LNCaP clone FGC (cell line): ENCODE measurements at places on chromosomes 1 and 21.
A peak's percentile ranks its signal among the peaks of the same experiment; 100 is the strongest.

DNA sequence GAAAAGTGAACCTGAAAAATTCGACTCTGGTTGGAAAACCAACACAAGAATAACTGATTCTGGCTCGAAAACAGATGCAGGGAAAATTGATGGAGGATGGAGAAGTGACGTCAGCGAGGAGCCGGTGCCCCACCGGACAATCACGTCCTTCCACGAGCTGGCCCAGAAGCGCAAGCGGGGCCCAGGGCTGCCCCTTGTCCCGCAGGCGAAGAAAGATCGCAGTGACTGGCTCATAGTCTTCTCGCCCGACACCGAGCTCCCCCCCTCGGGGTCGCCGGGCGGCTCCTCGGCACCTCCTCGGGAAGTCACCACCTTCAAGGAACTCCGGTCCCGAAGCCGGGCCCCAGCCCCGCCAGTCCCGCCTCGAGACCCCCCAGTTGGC is 1.9 kb downstream of the RUSC1 start:
- no peak for DNase-seq

- DNase-seq = no peak
These were observed 23.8 kb upstream of the KIAA1614 start for GRCh38 chr1:180888870-180889269.

DNA sequence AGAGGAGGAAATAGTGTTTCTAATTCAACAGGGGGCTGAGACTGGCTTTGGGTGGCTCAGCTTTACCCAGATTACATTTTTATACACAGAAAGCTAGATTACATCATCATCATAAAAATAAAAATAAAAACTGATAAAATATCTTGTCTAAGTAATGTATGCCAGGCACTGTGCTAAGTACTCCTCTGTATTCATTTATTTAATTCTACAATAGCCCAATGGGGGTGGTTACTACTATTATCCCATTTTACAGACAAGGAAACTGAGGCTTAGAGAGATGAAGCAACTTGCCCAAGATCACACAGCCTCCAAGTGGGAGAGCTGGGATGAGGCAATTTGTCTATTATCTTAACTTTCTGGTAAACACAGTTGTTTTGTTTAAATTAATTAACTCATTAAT is 62.3 kb upstream of the ECE1 start:
- DNase-seq = no peak

GRCh38 chr1:76473591-76473990 is 393.7 kb upstream of the ST6GALNAC5 start:
- DNase-seq = no peak

DNA sequence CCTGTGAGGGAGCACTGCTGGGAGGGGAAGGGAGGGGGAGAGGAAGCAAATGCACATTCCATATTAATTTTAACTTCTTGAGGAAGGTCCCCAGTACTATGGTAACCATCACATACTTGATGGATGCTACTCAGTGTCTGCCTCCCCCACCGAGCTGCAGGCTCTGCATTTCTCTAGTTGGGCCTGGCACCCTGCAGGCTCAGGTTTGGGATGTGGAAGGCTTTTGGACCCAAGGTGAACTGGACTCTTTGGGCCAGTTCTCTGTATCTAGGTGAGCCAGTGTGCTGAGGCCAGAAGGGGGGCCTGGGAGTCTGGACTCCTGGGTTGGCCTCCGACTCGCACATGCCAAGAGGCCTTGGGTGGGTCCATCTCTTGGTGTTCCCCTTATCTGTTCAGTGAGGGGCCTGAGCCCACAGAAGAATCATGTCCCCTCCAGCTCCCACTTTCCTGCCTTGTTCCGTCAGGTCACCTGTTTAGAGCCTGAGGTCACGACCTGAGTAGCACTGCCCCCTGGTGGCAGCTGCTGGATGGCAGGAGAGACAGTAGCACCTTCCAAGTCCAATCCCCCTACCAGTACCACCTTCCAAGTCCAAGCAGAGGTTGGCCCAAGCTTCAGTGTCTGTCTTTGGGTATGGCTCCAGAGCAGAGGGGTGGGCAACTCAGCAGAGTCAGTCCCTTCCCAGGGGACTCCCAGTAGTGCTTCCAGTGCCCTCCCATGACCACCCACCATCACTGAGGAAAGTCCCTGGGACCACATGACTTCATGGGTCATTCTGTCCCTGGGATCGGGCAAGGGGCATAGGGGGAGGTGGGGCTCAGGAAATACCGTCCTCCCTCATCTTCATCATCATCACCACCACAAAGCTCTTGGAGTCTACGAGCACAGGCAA is 241.8 kb downstream of the TRABD2B start:
- DNase-seq = no peak

DNA sequence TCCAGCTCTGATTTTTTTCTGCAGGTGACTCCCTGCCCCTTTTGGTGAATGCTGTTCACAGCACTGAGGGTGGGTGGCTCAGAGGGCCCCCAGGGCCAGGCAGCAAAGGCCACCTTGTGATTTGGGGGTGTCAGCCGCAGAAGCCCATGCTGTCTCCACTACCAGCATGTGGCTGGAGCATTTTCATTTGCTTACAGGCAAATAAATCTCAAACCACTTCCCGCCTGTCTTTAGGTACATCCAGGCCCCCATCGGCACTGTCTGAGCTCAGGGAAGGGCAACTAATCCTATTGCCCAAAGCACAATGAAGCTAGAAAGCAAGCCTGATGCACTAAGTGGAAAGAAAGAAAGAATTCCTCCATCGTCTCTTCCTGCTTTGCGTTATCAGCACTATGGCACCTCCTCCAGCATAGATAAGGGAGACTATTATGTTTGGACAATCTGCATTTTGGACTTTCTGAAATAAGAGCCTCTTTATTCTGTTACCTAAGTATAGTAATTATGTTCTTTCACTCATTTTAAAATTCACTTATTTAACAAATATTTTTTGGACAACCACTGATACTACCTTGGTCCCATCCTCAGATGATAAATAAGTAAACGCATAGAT is 100.5 kb upstream of the TLR5 start:
- DNase-seq = no peak

- DNase-seq = no peak
These were observed 16.4 kb upstream of the ATP1A4 start for GRCh38 chr1:160134791-160135572.

DNA sequence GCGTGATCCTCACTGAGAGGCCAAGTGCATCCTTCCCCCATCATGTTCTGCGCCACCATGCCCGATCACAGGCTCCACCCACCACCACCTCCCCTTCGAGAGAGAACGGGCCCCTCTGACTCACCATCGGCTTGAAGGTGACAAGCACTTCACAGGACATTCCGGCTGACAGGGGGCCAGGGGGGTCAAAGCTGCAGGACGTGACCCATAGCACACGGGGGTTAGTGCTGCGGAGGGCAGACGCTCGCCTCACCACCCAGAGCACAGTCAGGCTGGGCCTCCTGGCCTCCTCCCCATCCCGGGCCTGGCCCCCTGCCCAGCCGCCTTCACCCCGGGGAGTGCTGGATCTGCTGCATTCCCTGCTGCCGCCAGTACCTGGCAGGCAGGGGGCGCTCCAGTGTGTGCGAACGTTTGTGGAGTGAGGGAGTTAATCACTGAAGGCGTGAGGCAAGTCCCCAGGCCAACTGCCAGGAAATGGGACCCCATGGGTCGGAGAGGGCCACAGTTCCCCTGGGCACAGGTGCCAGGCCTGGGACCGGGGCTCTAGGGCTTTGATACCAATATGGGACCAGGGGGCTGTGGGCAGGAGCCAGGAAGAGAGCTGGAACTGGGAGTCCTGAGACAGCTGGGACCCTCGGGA is 40.9 kb upstream of the TMEM52 start:
- DNase-seq = peak; percentile 58

GRCh38 chr1:184893695-184894094 is 80.6 kb downstream of the NIBAN1 start:
- DNase-seq = no peak
